ENCODE measurements at places on chromosomes 5 and 9.

DNA sequence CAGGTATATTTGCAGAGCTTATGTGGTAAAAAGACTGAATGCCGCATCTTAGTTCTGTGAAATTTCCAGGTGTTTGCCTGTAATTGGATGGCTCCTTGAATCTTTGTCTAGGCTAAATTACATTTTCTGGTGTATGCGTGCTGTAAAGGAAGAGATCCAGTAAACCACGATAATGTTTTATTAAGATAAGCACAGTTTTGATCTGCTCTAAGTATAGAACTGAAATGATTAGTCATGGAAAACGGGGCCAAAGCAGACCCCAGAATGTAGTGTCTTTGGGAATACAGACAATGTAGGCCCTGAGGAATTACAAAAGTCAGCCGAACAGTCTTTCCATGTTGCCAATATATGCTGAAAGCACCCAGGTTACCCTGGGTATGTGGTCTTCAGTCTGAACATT, 257.3 kb downstream of the FANCC start:
- DNase-seq = no peak

DNA sequence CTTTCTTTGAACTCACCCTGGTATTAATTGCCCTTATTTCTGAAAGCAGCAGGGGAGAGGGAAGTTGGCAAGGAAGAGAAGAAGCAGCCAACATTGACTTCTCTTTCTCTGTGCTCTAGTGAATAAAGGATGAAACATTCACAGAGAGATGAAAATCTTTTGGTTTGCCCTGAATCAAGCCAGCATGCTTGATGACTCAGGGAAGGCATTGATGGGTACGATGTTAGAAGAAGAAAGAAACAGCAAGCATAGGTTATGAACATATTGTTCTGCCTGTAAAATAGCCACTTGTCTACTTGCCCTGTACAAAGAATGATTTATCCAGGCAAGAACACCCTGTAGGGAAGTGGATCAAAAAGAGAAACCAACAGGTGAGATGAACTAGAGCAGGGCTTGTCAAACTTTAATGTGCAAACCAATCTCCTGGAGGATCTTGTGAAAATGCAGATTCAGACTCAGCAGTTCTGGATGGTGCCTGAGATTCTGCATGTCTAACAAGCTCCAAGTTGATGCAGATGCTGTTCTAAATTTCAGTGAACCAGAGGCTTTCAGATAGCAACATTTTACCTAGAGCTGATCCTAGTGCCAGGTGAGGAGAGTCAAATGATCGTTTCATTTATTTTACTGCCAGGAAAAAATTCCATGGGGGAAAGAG, 586.6 kb upstream of the TLE4 start:
- DNase-seq = no peak

DNA sequence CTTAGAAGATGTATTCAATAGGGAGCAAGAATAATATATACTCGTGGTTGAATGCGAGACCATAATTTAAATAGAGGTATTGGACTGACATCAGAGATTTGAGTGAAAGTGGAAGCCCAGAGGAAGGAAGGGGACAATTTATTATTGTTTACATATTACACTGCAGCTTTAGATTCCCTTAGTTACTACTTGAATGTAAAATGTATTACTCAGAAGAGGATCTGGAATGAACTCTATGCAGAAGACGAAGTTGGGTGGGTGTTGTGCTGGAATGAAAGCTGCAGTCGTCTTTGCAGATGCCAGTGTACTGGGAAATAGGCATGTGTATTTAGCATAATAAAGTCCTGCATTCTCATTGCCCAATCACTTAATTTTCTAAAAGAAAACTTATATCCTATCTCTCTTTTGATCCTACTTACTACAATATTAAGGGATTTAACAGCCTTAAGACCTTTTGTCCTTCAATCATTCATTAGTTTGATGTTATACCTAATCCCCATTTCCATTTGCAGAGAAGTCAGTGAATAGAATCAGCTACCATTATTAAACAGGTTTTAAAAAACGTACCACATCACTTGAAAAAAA, 570.7 kb upstream of the WWC1 start:
- DNase-seq = no peak

- DNase-seq = no peak
Measured at GRCh38 chr9:111588846-111589245, 10.6 kb downstream of the PTGR1 start.

DNA sequence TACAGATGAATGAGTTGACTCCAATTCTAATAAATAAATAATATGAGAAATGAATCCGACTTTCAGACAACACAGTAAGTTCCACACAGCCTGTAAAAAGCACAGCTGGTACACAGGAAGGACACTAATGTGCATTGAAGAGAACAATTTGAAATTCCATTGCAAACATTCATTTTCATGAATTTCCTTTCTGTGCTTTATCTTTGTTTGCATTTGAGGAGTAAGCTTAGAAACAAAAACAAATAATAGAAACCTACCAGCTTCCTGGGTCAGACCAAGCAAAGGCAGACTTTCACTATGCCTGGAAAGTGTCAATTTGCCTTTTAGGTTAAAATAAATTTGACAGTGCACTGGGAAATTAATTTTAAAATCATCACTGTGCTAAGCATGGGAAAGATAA, 143.8 kb upstream of the VLDLR start:
- peak; percentile 28 for DNase-seq

- no peak for DNase-seq
Measured at GRCh38 chr9:90960941-90961340, 159.3 kb downstream of the SYK start.

DNA sequence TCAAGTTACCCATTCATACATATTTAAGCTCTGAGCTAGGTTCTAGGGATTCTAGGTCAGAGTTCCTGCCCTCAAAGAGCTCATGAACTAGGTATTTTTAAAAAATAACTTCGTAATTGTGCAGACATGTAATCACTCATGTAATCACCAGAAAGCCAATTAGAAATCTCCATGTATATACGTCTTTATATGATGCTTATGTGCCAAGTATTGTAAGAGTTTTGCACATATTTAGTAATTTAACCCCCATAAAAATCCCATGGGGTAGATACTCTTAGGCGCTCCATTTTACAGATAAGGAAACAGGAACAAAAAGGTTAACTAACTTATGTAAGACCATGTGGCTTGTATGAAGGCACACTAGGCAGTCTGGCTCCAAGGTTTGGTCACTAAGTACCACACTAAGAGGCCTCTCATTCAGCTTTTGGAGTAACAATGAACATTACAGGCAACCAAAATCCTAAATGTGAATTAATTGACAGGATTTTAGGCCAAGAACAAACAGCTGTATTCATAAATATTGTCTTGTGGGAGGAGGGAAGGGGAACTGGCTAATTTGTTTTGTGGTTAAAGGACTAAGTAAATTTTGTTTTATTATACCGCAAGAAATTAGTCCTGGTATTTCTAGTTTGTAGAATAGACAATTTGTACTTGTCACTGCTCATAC, 1.7 kb upstream of the OTULINL start:
- no peak for DNase-seq

- DNase-seq = no peak
Measured at GRCh38 chr9:131278702-131279111, 2.4 kb upstream of the FAM78A start.

DNA sequence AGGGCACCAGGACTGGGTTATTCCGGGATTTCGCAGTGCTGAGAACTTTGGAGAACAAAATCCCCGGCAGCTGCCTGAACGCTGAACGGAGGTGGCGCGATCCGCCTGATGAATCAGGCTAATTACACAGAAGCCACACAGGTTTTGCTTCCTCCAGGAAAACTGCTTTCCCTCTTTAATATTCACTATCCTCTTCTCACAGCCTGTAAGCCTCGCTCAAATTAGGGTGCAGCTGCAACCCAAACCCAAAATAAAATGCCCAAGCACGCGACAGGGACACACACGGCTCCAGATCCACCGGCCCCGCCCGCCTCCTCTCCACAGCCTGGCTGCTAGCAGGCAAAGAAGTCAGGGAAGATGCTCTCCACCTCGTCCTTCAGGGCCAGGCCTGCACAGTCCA, 6.0 kb downstream of the SOHLH1 start:
- no peak for DNase-seq

- no peak for DNase-seq
Measured at GRCh38 chr9:113926211-113926610, 50.1 kb downstream of the ZNF618 start.

DNA sequence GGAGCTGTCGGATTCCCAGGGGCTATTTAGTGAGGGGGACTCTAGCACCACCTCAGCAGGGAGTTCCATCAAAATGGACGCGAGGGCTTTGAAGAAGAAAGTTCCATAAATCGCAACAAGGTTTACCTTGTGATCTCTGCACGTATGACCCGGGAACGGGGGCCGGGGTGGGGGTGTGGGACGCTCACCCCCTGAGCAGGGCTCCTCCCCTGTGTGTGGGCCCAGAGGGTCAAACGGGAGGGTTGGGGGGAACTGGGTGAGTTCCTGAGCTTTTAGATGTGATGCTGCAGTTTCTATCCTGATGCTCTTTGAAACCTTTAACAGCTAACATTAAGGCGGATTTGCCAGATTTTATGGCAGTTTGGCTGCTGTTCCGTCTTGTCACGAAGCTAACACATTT, 18.9 kb upstream of the LRRC14B start:
- no peak for DNase-seq

DNA sequence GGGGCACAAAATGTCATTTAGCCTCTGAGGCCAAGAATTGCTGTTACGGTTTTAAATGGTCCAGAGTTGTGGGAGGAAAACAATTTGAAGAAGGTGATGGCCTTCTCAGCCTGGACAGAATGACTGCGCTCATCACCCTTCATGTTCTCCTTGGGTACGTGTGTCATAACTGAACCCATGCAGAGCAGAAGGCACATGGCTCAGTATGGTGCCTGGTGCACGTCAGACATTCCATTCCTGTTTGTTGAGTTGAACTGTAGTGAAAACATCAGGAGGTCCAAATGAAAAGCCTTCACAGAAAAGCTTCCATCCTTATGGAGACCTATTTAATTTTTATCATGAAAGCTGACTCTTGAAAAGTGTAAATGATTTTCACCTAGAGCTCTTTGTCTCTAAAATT, 133.2 kb downstream of the CFAP90 start:
- peak; percentile 85 for DNase-seq

DNA sequence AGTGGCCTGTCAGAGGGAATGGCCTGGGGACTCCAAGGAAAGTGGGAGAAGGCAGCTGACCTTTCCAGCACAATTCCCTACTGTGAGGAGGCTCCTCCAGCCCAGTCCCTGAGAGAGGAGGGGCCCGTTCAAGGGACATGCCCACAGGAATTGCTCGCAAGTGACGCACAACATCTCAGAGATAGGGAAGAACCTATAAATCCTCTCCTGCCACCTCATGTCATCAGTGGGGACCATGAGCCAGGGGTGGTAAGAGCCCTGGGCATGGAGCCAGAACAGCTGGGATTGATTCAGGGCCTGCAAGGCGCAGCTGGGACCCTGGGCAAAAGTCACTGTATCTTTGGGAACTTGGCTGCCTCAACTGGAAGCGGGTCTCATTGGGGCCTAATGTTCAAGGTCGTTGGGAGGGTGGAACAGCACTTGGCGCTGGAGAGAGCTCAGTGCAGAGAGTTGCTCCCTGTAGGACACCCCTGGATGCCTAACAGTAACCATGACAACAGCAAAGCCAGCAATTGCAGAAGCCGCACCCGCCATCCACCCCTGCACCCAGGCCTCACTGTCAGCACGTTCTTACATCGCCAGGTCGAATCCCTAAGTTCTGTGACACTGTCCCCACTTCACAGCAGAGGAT, 41.3 kb upstream of the ORM1 start:
- no peak for DNase-seq

GRCh38 chr9:97842960-97843359, 10.1 kb upstream of the FOXE1 start:
- DNase-seq = no peak

DNA sequence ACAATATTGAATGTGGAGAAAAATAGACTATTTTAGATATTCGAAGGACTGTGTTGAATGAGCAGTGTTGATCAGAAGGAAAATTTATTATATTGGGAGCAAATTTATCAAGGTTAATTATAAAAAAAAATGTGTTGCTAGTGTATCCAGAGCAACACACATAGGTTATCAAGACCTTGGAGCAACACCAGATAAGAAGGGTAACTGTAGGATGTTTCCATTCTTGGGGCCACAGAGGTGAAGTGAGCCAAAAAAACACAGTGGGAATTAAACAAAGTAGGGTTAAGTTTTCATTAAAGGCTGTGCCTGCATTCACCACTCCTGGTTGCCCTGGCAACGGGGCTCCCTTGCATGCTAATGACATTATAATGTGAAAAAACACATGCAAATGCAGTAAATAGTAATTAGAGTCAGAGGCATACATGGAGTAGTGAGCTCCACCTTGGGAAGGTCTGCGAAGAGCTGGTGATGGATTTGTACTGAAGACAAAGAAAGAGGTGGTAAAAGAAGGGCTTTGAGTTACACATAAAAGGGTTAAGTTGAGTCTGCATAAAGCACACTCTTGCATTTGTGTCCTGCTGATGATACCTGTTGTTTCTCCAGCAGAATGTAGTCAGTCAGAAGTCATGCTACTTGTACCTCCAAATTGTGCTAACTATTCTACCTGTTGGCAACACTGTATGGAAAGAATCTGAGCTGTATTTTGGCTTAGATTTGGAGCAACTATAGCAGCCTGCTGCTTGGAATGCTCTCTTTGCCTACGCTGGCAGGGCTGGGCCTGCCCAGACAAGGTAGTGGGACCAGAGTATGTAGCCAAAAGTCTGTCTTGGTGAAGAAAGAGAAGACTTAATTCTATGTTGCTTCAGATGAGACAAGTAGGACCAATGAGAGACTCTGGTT, 59.6 kb downstream of the ATG10 start:
- no peak for DNase-seq

- DNase-seq = no peak
Measured at GRCh38 chr5:72855821-72856220, 39.4 kb downstream of the TNPO1 start.

- DNase-seq = no peak
Measured at GRCh38 chr9:115758441-115758840, 395.1 kb upstream of the PAPPA start.

DNA sequence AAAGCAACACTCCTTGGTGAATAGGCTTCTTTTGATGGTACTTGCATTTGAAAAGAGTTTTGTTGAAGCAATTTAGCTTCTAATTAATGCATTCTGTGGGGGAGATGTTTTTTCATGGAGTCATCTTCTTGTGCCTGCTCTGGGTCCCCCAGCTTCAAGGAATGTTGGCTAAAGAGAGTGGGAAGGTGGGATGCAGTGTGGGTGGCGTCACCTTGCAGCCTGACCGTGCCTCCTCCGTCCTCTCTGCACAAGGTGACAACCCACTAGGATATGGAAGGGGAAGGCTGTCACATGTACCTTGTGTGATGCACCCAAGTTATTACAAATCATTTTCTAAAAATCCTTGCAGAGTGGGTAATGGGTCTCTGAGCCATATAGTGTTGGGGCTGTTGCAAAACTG, 70.7 kb downstream of the DAPK1 start:
- DNase-seq = no peak

GRCh38 chr5:79827159-79827629, 137.6 kb downstream of the CMYA5 start:
- DNase-seq = no peak

DNA sequence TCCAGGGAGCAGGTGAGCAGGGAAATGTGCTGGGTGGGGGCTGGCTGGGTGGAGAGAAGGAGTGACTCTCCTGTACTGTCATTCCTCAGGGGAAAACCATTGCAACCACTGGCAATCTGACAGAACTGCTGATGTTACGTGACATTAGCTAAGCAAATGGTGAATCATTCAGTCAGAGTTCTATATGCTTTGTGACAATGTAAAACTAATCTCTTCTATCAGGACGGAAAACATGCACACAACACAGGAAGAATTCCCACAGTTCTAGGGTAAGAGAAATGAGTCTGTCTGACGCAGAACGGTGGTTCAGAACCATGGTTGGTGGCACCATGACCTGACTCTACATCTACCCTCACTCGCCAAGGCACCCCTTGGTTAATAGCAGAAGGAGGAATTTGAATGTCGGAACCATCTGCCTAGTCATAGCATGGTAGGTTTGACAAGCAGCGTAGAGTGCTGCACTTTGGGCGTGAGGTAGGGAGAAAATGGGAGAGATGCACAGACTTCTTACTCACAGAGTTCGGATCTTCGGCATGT, 243.6 kb upstream of the PANK3 start:
- DNase-seq = no peak

All from smooth muscle cell of the brain vasculature (primary cell).